ENCODE measurements at places on chromosomes 1 and 21.

DNA sequence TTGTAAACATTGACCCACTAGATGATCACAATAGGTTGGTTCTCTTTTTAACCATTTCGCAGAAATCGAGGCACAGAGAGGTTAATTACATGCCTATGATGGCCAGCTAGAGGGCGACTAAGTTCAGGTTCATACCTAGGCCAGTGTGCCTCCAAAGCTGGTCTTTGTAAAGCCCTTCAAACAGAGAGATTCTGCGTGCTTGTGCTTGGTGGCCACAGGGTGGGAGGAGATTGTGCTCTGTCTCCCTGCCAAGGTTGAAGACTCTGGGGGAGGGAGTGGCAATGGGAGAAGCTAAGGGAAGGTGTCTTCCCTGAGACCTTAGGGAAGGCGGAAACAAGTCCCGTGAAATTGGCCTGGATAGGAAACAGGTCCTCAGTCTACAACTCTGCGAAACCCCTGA lies 59.1 kb upstream of the RBM15 start:
- no peak for DNase-seq

DNA sequence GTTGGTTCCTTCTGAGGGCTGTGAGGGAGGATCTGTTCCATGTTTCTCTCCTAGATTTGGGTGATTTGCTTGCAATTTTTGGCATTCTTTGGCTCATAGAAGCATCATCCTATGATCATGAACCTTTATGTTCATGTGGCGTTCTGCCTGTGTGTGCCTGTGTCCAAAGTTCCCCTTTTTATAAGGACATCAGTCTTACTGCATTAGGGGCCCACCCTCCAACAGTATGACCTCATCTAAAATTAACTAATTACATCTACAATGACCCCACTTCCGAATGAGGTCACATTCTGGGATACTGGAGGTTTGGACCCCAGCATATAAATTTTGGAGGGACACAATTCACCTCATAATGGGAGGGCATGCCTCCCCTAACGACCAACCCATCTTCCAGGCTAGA lies 12.8 kb upstream of the CAMK1G start:
- no peak for DNase-seq

GRCh38 chr1:156123356-156124196 lies 9.1 kb downstream of the LMNA start:
- peak; percentile 86 for DNase-seq

DNA sequence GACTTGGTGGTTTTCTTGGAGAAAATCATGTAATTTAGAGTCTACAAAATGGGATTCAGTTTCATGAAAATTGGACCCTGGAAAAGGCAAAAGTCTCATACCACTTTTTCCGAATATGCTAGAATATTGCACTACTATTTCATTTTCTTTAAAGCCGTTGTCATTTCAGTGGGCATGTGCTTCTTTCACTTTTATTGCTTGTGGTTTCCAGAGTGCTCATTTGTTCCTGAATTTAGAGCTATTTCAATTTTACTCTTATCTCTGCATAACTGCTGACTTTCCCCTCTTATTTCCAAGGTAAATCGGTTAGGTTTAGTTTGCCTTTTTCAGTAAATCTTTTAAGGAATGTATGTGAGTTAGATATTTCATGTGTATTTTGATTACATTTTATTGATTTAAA lies 11.6 kb downstream of the HHAT start:
- no peak for DNase-seq

DNA sequence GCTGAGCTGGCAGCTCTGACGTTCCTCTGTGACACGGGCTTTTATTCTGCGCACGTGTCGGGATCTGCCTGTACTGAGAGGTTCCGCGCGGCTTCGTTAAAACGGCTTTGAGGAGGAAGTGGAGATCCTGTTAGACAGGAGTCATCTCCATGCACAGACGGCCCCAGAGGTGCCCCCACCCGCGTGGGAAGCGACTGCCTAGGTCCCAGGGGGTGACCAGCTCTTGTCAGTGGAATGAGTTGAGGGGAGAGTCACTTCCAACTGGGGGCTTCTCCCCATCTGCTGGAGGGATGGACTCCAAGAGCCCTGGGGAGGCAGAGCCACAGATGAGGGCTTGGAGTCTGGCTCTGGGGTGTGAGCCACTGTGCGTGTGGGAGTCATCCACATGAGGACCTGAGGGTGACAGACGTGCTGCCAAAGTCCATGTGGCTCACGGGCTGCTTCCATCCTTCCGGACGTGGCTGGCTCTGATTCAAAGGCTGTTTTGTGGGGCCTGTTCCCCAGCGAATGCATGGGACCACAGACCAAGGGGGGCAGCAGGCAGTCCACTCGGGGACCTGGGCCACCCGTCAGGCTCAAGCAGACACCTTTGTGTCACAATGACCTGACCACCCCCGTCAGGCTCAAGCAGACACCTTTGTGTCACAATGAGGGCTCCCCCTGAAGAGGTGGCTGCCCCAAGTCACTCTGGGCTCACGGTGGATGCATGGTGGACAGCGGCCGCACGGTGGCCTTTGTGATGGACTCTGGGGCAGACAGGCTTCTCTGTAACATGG lies 26.8 kb downstream of the PTTG1IP start:
- no peak for DNase-seq

DNA sequence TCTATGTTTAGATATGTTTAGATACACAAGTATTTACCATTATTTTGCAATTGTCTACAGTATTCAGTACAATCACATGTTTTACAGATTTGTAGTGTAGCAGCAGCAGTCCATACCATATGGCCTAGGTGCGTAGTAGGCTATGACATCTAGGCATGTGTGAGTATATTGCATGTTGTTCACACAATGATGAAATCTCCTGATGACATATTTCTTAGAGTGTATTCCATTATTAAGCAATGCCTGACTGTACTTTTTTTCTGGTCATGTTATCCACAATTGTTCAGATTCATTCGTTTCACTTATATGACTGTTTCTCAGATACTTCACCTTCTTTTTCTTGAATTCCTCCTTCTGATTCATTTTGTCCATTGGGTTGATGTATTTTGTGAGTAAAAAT lies 9.9 kb upstream of the BACE2 start:
- DNase-seq: no peak

DNA sequence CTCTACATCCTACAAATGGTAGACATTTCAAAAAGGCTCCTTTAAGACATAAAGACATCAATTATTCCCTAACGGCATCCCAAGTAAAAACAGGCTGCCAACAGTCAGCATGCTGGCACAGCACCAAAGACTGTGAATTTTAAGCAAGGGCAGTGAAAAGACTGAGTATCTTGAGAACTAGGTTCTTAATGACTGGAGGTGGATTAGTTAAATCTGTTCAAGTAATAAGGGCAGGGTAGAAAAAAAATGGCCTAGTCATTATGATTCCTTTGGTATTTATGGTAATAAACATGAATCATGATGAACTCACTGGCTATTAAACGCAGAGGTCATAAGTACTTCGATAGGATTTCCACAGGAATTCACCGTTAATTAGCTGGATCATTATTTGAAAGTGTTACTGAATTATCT lies 75.2 kb downstream of the KIFAP3 start:
- peak; percentile 75 for DNase-seq

DNA sequence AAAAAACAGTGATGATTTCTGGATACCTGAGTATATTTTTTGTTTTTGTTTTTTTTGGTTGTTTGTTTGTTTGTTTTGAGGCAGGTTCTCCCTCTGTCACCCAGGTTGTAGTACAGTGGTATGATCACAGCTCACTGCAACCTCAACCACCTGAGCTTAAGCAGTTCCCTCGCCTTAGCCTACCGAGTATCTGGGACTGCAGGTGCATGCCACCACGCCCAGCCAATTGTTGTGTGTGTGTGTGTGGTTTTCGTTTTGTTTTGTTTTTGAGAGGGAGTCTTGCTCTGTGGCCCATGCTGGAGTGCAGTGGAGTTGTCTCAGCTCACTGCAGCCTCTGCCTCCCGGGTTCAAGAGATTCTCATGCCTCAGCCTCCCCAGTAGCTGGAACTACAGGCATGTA lies 55.3 kb upstream of the RCC1 start:
- no peak for DNase-seq

DNA sequence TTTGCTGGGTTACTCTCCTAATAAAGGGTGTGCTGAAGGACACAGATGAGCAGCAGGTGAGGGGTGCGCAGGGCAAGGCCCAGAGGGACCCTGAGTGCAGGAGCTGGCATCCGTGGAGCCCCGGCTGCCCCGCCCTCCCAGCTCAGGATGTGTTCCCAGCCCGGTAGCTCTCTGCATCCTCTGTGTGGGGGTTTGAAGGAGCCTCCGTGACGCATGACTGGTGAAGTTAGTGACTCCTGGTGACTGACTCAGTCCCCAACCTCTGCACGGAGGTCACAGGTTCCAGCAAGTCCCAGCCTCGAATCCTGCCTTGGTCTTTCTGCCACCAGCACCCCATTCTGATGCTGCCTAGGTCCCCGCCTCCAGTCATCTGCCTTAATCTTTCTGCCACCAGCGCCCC lies 21.6 kb upstream of the TSPEAR start:
- DNase-seq: no peak

GRCh38 chr1:206909161-206909882 lies 12.1 kb downstream of the IL24 start:
- no peak for DNase-seq

GRCh38 chr1:212699104-212699624 lies 476 bp downstream of the BATF3 start:
- no peak for DNase-seq

DNA sequence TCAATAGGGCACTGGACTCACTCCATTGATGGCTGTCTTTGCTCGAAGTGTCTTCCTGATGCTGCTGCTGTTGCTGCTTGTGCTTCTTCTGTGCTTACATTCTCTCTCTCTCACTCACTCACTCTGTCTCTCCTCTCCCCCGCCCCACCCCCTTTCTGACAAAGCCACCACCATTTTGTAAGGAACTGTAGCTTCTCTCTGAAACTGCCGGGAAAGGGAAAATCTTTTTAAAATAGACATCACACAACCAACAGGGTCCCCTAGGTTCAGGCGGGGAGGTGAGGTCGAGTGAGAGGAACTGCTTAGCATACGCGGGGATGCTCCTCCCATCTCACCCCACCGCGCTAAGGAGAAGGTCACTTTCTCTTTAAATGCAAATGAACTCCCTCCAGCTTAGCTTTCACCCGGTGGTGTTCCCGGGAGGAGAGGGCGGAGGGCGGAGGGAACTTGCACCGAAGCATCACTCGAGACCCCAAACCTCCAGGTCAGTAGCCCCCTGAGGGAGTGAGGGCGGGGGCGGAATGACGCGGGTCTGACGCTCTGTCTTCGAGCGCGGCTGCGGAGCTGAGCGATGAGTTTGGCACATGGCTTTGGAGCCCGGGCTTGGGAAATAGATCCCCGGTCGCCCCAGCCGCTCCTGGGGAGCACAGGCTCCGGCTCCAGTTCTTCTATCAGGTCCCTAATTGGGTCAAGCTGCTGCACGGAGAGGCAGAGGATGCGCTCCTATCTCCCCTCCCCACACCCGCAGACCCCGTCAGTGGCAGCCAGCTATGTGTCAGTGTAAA lies at the start of gene CCDC28B:
Gene CCDC28B (plus strand): TSS at position 370 of the 785 bp plus-strand sequence. CDS start 1,341 bp downstream, outside the sequence.
- peak; percentile 54 for DNase-seq

- DNase-seq: no peak
Observed at GRCh38 chr1:3978990-3979325, 78.9 kb upstream of the C1orf174 start.

DNA sequence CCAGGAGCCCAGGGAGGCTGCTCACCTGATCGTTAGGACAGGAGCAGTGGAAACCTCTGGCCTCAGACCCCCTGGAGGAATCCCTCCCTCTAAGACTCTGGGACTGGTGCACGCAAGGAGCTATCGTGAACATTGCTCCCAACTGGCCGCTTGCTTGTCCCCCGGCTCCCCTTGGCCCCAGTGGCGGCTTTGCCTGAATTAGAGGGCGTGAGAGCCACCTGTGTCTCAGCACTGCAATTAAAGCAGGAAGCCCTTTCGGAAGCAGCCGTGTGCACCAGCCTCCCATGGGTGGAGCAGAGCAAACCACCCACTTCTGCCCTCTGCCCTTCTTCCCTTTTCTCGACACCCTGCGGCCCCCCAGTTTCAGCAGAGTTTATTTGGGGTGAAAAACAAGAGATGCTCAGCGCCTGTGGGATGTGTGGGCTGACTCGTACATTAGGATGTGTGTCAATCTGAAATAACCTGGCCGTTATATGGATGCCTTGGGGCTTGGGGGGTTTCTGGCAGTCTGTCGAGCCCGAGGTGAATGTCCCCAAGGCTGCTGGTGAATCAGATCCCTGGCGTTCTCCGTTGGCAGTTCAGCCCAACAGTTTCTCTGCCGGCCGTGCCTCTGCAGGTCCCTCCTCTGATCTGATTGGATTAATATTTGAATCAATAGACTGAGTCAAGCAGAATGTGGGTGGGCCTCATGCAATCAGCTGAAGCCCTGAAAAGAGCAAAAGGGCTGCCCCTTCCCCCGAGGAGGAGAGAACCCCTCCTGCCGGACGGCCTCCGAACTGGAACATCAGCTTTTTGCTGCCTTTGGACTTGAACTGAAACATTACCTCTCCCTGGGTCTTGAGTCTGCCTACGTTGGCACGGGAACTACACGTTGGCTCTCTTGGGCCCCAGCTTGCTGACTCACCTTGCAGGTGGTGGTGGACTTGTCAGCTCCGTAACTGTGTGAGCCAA lies 7.3 kb upstream of the UMODL1 start:
- DNase-seq: no peak

DNA sequence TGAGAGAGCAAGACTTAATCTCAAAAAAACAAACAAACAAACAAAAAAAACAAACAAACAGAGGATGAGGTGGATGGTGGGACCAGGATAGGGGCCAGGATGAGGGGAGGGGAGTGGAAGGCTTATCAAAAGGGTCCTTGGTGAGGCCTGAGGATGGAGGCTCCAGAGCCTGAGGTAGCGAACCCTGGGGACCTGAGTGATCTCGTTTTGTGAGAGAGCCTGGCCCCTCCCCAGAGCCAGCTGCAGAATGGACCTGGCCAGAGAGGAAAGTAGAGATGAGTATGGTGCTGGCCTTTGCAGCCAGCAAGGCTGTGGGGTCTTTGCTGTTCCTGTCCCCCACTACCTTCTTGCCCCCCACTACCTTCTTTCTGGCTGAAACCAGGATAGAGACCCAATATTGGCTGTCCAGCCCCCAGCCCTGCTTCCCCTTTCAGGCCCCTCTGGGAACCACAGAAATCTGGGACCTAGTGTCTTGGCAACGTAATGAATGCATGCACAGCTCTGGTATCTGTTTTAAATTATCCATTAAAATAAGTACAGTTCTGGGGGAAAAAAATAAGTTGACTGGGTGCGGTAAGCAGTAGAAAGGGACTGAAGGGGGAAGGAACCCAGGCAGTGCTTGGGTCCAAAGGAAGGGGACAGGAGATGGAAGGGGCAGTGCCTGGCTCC lies 1.1 kb upstream of the LMNA start:
- DNase-seq: no peak

GRCh38 chr1:38892976-38893375 lies 11.6 kb upstream of the GJA9 start:
- DNase-seq: no peak

GRCh38 chr1:38268226-38268625 lies 221.6 kb upstream of the POU3F1 start:
- no peak for DNase-seq

GRCh38 chr1:162987866-162988265 lies 81.3 kb upstream of the RGS4 start:
- DNase-seq: no peak

- no peak for DNase-seq
Observed at GRCh38 chr21:36479415-36480402, at the start of gene CLDN14. TSS of gene CLDN14 (minus strand) at chr21:36480122. CDS start at chr21:36461695, 18,427 bp downstream.

- DNase-seq: no peak
Observed at GRCh38 chr1:220748936-220749335, 814 bp downstream of the MTARC2 start.

- no peak for DNase-seq
Observed at GRCh38 chr1:99818063-99818699, 32.0 kb upstream of the AGL start.
